Keratinocyte (primary cell): ENCODE measurements at places on chromosomes 12 and 14.

- H3K4me3 ChIP-seq: no peak overlapping the region
- DNase-seq: peak; percentile 79
- peaks cover 4% of the 10 kb centered on the region for H3K27me3 ChIP-seq
- peaks cover 38% of the 10 kb centered on the region for H3K4me1 ChIP-seq
- no peaks in the 10 kb centered on the region for H3K36me3 ChIP-seq
Observed at GRCh38 chr12:108630481-108631207, 3.0 kb downstream of the SELPLG start.

DNA sequence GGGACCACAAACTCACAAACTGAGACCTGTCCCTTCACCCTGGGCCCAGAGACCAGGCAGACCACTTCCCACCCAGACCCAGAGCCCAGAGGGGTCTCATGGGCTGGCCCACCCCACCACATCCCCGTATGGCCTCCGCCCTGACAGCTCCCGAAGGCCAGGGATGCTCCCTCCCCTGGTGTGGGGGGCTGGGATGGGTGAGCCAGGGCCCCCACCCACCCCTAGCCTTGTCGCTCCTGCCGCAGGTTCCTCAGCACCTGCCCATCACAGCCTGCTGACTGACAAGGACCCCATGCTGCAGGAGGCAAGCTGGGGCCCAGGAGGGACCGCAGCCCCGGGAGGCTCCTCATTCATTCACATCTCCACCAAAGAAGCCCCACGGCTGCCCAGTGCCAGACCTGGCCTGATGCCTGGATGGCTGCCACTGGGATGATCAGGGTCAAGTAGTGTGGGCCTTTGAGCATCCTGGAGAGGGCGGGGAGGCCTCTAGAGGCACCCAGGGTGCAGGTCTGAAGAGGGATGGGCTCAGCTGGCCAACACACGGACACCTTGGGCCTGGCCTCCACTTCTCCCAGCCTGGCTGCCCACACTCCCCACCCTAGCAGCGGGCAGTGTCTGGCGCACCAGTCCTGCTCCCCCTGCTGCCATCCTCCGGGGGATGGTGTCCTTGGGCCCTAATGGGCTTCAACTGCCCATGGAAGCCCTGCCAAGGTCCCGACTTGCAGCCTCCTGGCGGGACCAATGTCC, 24.7 kb upstream of the GPR132 start:
- no peak for DNase-seq
- H3K4me3 ChIP-seq: no peak overlapping the region
- peaks cover 4% of the 10 kb centered on the region for H3K27me3 ChIP-seq
- H3K4me1 ChIP-seq: peaks cover 47% of the 10 kb centered on the region
- no peak overlapping the region for H3K27ac ChIP-seq

- DNase-seq: no peak
- H3K4me3 ChIP-seq: no peak overlapping the region
- H3K36me3 ChIP-seq: no peaks in the 10 kb centered on the region
- H3K4me1 ChIP-seq: no peaks in the 10 kb centered on the region
Observed at GRCh38 chr14:64772397-64772950, 68.2 kb downstream of the PLEKHG3 start.

GRCh38 chr14:38618514-38618913, 362.6 kb upstream of the CLEC14A start:
- no peaks in the 10 kb centered on the region for H3K4me1 ChIP-seq
- no peaks in the 10 kb centered on the region for H3K27me3 ChIP-seq
- no peaks in the 10 kb centered on the region for H3K36me3 ChIP-seq
- DNase-seq: no peak

- DNase-seq: no peak
- H3K36me3 ChIP-seq: no peaks in the 10 kb centered on the region
- H3K27me3 ChIP-seq: no peaks in the 10 kb centered on the region
Observed at GRCh38 chr12:79690142-79690637, 574 bp downstream of the PAWR start.

- H3K4me3 ChIP-seq: no peak overlapping the region
- H3K4me1 ChIP-seq: no peaks in the 10 kb centered on the region
- no peak for DNase-seq
- no peaks in the 10 kb centered on the region for H3K36me3 ChIP-seq
- H3K27ac ChIP-seq: no peak overlapping the region
Observed at GRCh38 chr14:104576970-104577332, 2.6 kb upstream of the C14orf180 start.

DNA sequence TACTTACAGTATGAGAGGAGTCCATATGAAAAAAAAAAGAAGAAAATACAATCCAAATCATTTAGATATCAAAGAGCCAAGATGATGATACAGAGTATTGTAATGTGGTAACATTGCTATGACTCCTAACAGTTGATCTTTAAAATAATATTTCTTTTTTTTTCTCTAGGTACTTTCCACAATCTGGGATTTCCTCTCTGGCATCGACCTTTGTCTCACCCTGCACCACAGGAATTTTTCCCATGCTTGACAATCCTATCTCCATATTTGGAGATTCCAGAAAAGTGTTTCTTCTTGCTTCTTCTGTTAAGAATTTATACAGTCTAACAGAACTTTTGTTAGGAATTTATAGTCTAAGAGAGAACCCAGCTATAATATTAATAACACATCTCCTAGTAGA, 184.4 kb downstream of the ITPR2 start:
- H3K36me3 ChIP-seq: peaks cover 5% of the 10 kb centered on the region
- H3K27ac ChIP-seq: no peak overlapping the region
- no peak overlapping the region for H3K4me3 ChIP-seq
- peaks cover 9% of the 10 kb centered on the region for H3K4me1 ChIP-seq
- H3K27me3 ChIP-seq: no peaks in the 10 kb centered on the region
- DNase-seq: no peak

DNA sequence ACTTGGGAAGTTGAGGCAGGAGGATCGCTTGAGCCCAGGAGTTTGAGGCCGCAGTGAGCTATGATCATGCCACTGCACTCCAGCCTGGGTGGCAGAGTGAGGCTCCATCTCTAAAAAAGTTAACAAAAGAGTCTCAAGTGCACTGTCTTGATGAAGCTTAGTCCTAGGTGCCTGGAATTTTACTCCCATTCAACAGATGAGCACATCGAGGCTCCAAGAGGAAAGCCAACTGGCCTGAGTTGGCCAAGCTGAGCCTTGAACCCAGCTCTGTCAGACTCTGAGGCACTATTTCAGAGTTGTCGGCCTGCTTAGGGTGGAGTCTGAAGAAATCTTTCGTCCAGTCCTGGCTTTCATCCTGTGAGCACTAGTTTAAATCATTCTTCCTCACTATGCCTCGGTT, 98.1 kb upstream of the MAP1LC3B2 start:
- no peak overlapping the region for H3K27ac ChIP-seq
- no peak for DNase-seq
- H3K36me3 ChIP-seq: no peaks in the 10 kb centered on the region

GRCh38 chr14:61663312-61663979, 31.9 kb upstream of the HIF1A start:
- H3K27me3 ChIP-seq: no peaks in the 10 kb centered on the region
- H3K4me1 ChIP-seq: peaks cover 33% of the 10 kb centered on the region
- no peak overlapping the region for H3K4me3 ChIP-seq
- no peaks in the 10 kb centered on the region for H3K36me3 ChIP-seq
- DNase-seq: no peak

DNA sequence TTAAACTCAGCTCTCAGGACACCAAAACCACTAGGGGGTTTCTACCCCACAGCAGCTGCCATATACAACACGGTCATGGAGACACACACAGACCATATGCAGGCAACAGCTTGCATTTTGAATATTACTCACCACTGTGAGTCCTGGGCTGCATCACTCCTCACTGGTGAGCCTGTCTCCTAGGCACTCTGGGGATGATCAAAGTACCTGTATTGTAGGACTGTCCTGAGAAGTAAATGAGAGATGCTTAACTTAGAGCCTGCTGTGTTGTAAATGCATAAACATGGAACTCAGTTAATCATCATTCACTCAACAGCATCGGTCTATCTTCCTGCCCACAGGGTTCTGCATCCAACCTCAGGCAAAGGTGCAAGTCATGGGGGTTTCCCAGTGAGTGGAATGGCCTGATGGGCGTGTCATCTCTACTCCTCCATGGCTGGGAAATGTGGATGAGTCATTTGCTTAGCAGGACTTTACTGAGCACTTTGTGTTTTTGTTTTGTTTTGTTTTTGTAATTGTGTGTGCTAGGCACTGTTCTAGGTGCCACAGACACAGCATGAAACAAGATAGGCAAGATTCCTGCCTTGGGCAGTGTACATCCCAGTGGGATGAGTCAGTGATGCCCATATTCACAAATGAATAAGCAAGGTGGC, 1141.2 kb upstream of the TMEM132C start:
- H3K4me3 ChIP-seq: no peak overlapping the region
- no peaks in the 10 kb centered on the region for H3K27me3 ChIP-seq
- peak; percentile 99 for DNase-seq
- no peaks in the 10 kb centered on the region for H3K36me3 ChIP-seq

DNA sequence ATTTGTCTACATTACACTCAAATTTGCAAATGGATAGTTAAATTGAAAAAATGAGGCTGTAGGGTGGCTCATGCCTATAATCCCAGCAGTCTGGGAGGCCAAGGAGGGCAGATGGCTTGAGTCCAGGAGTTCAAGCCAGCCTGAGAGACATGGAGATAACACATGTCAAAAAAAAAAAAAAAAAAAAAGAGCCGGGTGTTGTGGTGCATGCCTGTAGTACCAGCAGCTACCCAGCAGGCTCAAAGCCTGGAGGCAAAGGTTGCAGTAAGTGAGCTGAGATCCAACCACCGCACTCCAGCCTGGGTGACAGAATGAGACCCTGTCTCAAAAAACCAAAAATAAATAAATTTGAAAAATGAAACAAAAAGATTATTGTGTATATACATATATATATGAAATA, 119.9 kb upstream of the MGAT4C start:
- no peaks in the 10 kb centered on the region for H3K4me1 ChIP-seq
- no peak for DNase-seq
- H3K27me3 ChIP-seq: no peaks in the 10 kb centered on the region

GRCh38 chr14:56630707-56631106, 51.1 kb downstream of the TMEM260 start:
- no peaks in the 10 kb centered on the region for H3K27me3 ChIP-seq
- peaks cover 9% of the 10 kb centered on the region for H3K36me3 ChIP-seq
- no peak for DNase-seq
- no peaks in the 10 kb centered on the region for H3K4me1 ChIP-seq

DNA sequence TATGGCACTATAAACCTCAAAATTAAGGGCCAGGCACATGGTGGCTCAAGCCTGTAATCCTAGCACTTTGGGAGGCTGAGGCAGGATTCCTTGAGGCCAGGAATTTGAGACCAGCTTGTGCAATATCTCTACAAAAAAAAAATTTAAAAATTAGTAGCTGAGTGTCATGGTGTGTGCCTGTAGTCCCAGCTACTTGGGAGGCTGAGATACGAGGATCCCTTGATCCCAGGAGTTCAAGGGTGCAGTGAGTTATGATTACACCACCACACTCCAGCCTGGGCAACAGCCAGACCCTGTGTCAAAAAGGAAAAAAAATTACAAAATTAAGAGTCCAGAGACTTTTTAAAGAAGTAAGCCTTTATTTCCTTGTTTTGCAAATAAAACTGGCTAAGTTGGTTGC, 1.8 kb upstream of the GCN1 start:
- DNase-seq: no peak
- no peaks in the 10 kb centered on the region for H3K27me3 ChIP-seq
- H3K4me3 ChIP-seq: no peak overlapping the region
- H3K36me3 ChIP-seq: peaks cover 42% of the 10 kb centered on the region

DNA sequence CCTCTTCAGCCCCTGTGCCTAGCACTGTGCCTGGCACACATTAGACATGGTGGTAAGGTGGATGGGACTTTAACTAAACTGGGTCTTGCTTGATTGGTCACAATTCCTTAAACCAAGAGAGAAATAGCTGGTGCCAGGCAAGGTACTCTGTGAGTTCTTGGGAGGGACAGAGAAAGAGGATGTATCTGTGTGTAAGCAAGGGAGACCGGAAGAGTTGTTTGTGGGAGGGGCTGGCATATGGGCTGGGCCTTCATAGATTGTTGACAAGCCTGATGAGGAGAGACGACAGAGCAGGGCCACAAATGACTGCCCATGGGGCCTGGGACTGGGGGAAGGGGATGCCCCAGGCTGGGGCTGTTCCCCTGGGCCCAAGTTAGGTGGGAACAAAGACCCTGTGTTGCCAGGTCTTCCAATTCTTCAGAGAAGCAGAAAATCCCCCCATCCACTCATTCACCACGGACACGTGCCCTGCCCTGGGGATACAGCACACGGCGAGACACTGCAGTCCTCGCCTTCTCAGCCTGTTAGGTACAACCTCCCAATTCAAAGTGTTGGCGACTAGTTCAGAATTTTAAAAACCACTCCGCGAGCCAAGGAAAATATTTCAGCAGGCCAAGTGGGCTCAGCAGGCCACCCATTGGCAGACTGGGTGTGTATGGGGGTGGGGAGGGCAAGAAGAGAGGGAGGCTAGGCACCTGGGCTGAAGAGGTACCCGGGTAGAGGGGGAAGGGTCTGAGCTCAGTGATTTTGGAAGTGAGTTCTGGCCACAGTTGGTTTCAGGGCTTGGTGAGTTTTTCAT, 11.4 kb upstream of the CYP46A1 start:
- no peaks in the 10 kb centered on the region for H3K4me1 ChIP-seq
- H3K27ac ChIP-seq: no peak overlapping the region
- DNase-seq: no peak
- no peak overlapping the region for H3K4me3 ChIP-seq
- peaks cover 39% of the 10 kb centered on the region for H3K27me3 ChIP-seq
- H3K36me3 ChIP-seq: no peaks in the 10 kb centered on the region

DNA sequence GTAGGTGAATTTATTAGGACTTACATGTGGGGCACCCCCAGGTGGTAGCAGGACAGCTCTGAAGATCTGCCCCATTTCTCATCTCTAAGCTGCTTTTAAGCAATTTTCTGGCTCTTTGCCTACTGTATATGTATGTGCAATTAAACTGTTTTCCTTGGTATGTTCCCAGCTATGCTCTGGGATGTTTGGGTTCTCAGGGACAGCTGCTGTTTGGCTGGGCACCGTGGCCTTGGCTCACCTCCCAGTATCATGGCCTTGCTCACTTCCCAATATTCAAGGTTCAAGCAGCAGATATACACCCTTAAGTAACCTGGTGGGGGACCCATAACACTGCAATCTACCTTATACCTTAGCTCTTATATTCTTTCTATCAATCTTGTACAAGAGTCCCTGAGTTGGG, 53.7 kb upstream of the KITLG start:
- no peak for DNase-seq
- H3K36me3 ChIP-seq: no peaks in the 10 kb centered on the region
- no peak overlapping the region for H3K4me3 ChIP-seq
- H3K27ac ChIP-seq: no peak overlapping the region
- no peaks in the 10 kb centered on the region for H3K4me1 ChIP-seq

GRCh38 chr14:101601606-101602465, 40.5 kb downstream of the DIO3 start:
- H3K4me1 ChIP-seq: no peaks in the 10 kb centered on the region
- H3K4me3 ChIP-seq: no peak overlapping the region
- H3K36me3 ChIP-seq: no peaks in the 10 kb centered on the region
- no peaks in the 10 kb centered on the region for H3K27me3 ChIP-seq

DNA sequence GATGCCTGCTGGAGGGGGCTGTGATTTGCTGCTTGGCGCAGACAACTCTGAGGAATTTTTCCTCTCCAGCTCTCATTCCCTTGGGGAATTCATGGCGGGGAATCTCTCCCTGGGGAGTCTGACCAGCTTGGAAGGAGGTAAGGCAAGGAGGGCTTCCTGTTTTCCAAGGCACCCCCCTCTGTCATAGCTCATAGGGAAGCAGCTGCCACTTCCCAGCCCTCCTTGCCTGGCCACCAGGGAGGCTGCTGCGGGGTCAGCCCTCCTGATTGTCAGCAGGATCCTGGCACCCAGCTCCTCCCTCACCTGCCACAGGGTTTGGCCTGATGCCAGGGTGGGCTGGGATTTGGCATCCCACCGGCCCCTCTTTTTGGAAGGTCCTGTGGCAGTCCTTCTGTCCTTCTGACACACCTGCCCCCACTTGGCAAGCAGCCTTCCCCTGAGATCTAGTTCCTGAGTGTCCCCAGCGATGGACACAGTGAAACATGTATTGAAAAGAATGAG, 74.9 kb downstream of the TSPAN9 start:
- no peak overlapping the region for H3K4me3 ChIP-seq
- H3K36me3 ChIP-seq: no peaks in the 10 kb centered on the region
- no peak for DNase-seq
- no peaks in the 10 kb centered on the region for H3K4me1 ChIP-seq
